ACHN (cell line): ENCODE measurements at places on chromosomes 1 and 21.

GRCh38 chr1:234907208-234907939 lies 221.3 kb downstream of the TOMM20 start:
- no peak for DNase-seq

DNA sequence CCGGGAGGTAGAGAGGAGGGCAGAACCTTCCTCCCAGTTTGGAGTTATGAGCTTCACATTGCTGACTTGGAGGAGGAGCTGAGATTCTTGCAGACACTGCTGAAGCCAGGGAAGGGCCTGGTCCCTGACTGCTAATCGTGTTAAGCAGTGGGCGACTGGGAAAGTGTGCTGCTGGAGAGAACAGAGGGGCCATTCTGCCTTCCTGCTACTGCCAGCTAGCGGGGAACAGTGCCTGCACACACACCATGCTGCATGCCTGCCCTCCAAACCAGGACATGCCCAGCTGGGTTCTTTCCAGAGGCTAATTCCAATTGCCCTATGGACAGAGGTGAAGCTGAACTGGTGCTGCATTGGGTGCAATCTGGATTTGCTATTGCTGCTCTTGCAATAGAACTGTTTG lies 281.4 kb downstream of the AJAP1 start:
- DNase-seq, result no peak

DNA sequence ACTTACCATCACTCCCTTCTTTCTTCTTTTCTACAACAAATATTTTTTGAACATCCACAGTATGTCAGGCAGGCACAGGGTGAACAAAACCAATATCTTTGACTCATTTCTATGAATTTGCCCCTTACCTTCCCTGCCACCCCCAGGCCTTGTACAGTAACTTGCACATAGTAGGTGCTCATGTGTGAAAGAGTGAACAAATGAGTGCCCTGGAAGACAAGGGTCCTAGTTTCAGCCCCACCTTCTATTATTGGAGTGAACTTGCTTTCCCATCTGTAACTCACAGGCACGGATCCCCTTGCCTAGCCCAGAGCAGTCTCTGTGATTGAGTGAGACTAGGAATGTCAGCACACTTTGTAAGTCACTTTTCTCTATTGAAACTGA lies 12.8 kb downstream of the ZDHHC18 start:
- DNase-seq, result no peak

- no peak for DNase-seq
These were observed 4.4 kb downstream of the PLEKHO1 start for GRCh38 chr1:150154143-150154542.

- peak; percentile 11 for DNase-seq
These were observed 29.5 kb downstream of the SZRD1 start for GRCh38 chr1:16396591-16396990.

GRCh38 chr1:241976229-241976628 lies 18.7 kb downstream of the BECN2 start:
- DNase-seq, result no peak

DNA sequence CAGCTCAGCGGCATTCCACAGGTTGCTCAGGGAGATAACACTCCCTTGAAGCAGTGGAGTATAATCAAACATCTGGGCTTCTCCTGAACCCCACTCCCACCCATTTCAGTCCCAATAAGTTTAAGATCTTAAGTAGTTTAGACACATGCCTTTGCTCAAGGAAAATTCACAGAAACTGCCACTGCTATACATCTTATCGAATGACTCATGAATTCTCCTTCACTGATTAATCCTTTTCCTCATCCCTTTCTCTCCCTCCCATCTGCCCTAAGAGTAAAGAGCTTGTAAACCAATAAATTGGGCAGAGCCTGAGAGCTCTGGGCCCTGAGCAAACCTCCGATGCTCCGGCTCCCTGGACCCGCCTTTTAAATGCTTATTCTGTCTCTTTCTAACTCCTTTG lies 10.2 kb downstream of the VN1R5 start:
- no peak for DNase-seq

DNA sequence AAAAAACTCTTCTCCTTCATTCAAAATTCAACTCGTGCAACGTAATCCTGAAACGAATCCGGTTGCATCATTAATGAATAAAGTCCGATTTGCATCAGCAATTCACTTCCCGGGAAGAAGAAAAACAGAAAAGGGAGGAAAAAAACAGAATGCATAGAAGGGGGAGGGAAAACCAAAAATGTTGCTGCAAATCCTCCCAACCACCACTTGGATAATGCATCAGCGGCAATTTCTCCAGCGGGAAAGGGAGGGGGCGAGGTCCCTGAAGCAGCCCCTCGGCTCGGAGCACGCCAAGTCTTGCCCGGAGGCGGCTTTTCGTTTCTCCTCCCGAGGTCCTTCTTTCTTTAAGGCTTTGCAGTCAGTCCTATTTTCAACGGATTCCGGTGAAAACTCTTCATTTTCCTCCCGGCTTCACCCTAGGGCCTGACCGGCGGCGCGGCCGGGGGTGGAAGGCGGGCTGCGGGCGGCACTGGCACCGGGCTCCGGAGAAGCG lies 723 bp downstream of the CDC42BPA start:
- peak; percentile 76 for DNase-seq

DNA sequence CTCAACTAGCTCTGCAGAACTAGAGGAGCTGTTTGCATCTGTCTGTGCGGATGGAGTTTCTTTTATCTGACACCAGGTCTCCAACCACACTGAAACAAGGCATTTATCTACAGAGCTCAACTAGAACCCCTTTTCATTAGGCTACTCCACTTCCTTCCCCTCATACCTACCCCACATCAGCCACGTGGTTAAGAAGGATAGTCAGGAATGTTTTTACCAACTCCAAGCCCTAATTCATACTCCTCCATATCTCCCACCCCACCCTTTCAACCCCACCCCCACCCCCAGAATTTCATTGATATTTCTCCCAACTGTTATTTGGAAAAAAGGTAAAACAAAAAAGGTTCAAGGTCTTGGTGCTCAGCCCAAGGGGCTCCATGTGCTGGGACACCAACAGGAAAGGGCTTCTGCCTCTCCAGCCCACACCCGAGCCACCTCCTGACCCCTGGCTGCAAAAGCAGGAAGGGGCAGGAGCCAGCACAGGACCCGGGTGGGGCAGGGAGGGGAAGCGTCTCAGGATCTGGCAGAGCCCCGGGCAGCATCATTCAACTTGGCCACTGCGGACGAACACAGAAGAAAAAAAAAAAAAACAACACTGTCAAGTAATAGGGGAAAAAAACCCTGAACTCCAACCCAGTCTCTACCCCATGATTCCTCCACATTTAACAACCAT lies 7.0 kb downstream of the ENSA start:
- no peak for DNase-seq

- peak; percentile 5 for DNase-seq
These were observed at the start of gene GPX7 for GRCh38 chr1:52601991-52602855. GPX7 (plus strand) TSS chr1:52602371; CDS start chr1:52602410, 39 bp downstream.

DNA sequence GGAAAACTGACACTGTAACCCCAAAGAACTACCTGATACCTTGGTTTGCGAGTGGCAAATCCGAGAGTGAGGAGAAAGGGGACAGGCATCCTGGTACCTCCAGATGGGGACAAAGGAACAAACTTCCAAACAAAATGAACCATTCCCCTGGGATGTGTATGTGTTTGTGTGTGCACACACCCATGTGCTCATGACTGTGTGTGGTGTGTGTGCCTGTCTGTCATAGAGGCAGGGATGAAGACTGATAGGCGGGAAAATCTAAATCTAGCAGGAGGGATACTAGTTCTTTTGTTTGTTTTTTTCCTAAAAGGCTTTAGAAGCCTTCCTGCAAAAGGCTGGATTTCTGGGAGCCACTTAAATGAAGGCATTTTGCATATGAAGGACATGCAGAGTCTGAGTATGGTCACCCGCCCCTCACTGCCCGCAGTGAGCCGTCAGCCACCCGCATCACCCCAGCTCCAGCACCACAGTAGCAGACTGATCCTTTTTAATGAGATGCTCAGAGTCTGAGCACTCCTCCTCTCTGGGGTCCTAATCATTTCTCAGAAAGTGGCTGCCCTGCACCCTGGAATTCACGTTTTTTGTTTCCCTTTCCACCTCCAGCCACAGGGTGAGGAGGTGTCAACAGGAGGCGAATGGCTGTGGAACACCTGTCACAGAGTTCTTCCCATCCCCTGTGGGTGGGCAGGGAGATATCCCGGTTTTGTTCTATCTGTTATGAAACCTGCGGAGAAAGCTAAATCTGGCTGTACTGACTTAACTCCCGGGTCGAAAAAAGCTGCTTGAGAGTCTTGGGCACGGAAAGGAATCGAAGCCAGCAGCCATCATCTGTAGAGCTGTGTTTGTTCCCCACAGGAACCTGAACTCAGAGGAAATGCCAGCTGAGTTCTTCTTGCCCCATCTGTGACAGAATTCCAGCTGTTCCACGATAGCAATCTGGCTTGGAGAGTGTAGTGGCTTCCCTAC lies 34.9 kb downstream of the UTP25 start:
- no peak for DNase-seq

- DNase-seq, result no peak
These were observed 51.0 kb downstream of the PLPPR4 start for GRCh38 chr1:99315305-99315704.

GRCh38 chr1:172466795-172467407 lies 23.0 kb upstream of the PIGC start:
- peak; percentile 58 for DNase-seq

DNA sequence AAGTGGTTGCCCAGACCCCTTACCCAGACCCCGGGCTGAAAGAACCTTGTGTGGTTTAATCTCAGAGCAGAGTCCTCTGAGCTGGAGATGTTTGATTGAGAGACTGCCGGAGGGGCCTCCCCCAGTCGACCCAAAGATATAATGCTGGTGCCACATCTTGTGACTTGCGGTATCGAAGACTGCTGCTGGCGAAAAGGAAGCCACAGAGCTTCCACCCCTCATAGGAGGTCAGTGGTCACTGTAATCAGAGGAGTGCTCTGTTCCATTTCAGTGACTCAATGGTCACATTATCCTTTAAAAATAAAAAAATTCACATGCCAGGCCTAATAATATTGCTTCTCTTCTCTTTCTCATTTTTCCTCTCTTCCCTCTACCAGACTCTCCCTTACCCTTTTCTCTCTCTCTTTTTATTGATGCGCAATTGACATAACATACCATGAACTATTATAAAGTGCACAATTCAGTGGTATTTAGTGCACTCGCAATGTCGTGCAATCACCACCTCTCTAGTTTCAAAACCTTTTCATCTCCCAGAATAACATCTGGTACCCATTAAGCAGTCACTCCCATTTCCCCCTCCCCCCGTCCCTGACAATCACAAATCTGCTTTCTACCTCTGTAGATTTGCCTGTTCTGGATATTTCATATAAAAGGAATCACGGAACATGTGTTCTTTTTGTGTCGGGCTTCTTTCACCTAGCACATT lies 52.6 kb upstream of the LYST start:
- DNase-seq, result no peak

GRCh38 chr1:36087233-36088123 lies 1.2 kb upstream of the ADPRS start:
- no peak for DNase-seq

- DNase-seq, result no peak
These were observed 8.0 kb upstream of the THEMIS2 start for GRCh38 chr1:27864264-27864895.

GRCh38 chr1:168469690-168470089 lies 74.1 kb downstream of the XCL2 start:
- DNase-seq, result no peak

GRCh38 chr1:232423591-232423990 lies 206.3 kb downstream of the SIPA1L2 start:
- no peak for DNase-seq
